ENCODE measurements at places on chromosomes 12 and 14.

- no peak for DNase-seq
Measured at GRCh38 chr14:72663076-72663487, 230.8 kb downstream of the DPF3 start.

DNA sequence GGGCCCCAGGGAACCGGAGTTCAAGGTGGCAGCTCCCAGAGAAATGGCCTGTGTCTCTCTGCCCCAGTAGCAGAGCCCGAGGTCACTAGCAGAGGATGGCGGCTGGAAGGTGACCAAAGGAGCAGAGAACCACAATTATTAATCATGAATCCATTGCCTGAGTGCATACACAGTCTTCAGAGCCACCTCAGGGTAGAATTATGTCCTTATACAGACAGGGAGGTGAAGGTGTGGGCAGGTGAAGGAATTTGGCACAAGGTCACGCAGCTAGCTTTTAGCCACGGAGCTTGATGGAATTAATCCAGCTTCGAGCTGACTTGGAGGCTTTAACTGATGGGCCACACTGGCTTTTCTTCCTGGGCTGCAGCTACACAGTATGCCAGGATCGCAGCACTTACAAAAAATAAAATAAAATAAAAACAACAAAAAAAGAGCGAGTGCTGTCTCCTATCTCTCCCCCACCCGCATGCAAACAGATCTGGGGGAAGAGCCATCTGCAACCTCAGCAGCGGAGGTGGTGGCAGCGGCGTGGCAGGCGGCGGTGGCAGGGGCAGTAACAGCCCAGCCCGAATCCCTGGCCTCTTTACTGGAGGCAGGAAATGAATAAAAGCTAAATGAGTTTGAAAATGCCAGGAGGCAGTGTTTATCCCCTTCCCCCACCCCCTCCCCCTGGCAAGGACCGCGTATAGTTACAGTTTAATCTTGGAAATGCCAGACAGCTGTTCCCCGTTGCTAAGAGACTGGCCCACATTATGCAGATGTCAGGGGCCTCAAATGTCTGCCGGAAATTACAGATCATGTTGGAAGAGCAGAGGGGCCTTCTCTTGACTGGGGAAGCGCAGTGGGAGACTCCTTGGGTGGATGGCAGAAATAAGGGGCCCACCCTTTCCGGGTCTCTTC, 93.5 kb downstream of the LRRC74A start:
- peak; percentile 91 for DNase-seq

DNA sequence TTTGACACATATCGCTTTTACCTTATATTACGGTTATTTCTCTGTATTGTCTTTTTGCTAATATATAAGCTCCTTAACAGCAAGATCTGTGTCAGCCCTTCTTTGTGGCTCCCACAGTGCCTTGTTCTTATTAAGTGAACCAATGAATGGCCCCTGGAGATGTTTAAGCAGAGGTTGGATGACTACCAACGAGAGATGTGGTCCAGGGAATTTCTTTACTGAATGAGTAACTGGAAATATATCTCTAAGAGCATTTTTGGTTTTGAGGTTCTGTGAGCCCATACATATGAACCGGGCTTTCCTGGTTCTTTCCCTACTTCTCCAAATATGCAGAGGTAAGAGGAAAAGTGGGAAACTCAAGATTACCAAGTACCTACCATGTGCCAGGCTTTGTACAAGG, 23.5 kb downstream of the CALCOCO1 start:
- peak; percentile 78 for DNase-seq

- DNase-seq: no peak
Measured at GRCh38 chr14:55936691-55937090, 181.5 kb upstream of the PELI2 start.

GRCh38 chr12:116306506-116306905, 29.0 kb upstream of the MED13L start:
- DNase-seq: no peak

DNA sequence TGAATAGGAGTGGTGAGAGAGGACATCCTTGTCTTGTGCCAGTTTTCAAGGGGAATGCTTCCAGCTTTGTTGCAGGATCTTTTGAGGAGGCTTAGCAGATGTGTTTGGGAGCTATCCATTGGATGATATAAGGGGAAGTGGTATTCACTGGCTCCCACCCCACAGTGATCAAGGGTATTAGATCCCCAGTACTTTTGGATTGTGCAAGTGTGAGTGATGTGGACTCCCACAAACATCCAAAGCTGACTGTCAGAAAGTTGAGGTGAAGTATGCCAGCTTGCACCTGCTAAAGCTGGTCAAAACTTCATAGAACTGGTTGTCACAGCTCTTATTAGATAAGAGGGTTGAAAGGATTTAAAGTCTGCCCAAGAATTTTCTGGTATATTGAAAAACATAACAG, 110.1 kb upstream of the BTG1 start:
- no peak for DNase-seq

DNA sequence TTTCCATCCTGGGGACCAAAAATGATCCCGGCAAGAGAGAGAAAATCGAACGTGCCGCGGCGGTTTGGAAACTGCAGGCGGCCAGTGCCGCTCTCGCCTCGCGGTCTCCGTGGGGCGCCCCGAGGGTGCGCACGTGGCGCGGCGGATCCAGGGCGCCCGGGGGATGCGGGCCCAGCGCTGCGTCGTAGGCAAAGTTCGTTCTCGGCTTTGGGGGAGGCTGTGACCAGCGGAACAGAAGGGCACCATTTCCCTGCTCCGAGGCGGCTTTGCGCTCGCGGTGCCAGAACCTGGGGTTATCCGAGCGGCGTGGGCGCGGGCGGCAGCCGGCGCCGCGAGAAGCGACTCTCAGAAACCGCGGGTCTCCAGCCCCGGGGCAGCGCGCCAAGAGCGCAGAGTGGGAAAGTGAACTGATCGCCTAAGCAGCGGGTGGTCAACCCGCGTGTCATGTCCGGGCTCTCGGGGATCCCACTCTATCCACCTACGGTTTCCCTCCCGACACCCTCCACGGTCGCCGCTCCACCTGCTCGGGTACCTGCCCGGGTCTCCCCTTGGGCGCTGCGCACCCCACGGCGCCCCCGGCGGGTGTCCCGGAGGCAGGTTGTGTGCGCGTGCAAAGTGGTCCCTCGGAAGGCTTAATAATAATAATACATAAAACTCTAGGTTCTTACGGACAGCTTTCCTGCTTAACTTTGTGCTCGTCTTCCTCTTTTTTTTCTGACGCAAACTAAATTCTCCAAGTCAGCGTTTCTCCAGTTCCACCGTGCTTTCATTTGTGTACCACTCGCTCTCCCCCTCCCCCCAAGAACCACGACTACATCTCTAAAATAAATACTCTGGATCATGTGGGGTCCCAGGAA, 1.2 kb downstream of the ESRRB start:
- DNase-seq: no peak

DNA sequence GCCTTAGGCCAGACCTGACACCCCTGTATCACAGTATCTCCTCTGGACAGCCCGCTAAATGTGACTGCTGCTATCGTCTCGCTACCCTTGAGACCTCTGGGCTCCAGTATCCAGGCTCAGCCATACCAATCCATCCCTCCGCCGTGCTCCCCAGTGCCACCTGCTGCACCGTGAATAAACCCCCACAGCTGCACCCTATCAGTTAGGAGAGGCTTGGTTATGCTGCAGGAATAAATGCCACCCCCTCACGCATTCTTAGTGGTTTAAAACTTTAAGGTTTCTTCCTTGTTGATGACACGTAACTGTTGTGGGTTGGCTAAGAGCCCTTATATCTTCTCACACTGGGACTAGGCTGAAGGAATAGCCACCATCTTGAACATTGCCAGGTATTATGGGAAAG, 12.1 kb downstream of the CCDC63 start:
- DNase-seq: no peak

GRCh38 chr14:56659378-56659777, 79.8 kb downstream of the TMEM260 start:
- no peak for DNase-seq

Measured in fibroblast of lung (primary cell).